ENCODE measurements at places on chromosomes 4 and X.

DNA sequence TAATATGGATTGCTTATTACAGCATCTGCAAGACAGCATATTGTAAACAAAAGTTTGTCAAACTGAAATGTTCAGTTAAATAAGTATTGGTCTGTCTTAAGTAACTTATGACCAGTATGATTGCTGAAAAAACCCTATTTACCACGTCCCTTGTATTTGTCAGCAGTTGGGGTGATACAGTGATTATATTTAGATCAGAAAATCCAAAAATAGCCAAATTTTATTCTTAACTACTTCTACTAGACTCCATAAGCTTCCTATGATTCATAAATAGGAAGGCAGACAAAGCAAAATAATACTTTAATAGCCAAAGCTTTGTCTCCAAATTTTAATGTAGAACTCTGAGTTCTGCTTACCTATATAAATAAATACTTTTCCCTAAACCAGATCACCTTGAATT, 45.3 kb downstream of the TBCK start:
- no peak for DNase-seq

GRCh38 chr4:10619220-10619619, 65.3 kb downstream of the CLNK start:
- DNase-seq: peak; percentile 56

DNA sequence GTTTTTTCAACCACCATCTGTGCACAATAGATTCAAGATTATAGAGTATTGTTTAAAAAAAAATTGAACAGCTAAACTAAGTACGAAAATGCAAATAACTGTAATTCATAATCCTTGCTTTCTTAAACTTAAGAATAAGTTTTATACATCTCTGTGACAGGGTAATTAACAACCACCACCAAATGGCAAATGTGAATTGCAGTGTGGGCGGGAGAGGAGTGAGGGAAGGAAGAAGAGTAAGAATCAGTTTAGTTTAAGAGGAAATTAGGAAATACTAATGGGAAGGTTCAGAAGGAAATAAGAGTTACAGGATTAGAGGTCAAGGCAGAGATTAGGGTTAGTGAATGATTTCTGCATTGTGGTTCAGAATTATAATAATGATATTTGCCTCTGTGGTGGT, 430.9 kb downstream of the SPRY1 start:
- no peak for DNase-seq

GRCh38 chr4:40059362-40059761, 2.7 kb downstream of the N4BP2 start:
- DNase-seq: no peak

- peak; percentile 88 for DNase-seq
Measured at GRCh38 chrX:72003811-72004750, 93.4 kb downstream of the NHSL2 start.

- DNase-seq: no peak
Measured at GRCh38 chrX:147898951-147899350, 12.8 kb upstream of the FMR1 start.

DNA sequence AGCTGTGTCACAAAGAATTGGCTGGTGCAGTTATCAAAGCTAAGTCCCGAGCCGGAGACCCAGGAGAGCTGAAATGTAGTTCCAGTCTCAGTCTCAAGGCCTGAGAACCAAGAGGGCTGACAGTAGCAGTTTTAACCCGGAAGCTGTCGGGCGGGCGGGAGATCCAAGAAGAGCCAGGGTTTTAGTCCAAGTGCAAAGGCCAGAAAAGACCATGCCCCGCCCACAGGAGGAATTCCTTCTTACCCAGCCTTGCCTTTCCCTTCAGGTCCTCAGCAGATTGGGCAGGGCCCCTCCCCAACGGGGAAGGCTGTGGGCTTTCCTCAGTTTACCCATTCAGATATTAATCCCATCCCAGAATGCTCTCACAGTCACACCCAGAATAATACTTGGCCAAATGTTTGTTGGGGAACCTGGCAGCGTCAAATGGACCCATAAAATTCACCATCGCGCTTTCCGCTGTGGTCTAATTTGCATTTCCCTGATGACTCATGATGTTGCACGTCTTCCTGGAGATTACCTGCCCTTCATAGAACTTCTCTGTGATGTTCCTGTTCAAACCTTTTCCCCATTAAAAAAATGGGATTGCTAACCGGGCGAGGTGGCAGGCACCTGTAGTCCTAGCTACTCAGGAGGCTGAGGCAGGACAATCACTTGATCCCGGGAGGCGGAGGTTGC, 16.2 kb downstream of the MAEA start:
- no peak for DNase-seq

GRCh38 chr4:23614284-23614892, 275.5 kb downstream of the PPARGC1A start:
- DNase-seq: peak; percentile 31

DNA sequence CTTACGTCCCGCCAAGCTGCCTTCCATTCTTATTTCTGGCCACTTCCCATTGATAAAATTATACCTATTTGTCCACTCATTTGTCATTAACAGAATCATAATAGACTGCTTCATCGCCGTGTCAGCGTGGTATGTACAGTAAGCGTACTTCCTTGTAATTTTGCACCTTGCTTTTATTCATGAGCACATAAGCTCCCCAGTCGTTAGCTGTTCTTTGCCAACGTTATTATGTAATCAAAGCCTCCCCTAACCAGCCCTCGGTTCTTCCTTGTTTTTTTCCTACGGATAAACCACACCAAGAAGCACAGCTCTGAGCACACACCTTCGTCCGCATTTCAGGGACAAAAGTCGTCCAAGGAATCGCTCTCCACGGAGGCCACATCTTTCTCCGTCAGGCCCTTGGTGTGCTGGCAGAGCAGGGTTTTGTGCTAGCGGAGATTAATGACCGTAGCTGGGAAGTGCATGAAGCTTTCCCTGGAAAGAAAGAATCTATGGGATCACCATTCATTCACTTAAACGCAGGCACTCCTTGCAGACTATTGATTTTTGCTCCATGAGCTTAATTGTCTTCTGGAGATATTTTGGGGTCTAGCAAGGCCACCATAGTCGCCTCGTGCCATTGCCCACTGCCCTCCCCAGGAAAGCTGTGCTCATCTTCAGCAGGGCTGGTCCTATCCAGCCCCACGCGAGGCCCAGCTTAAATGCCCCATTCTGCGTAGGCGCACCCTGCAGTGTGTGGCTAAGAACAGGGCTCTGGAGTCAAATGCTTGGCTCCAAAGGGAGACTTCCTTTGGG, 200.9 kb upstream of the PSAPL1 start:
- DNase-seq: no peak

DNA sequence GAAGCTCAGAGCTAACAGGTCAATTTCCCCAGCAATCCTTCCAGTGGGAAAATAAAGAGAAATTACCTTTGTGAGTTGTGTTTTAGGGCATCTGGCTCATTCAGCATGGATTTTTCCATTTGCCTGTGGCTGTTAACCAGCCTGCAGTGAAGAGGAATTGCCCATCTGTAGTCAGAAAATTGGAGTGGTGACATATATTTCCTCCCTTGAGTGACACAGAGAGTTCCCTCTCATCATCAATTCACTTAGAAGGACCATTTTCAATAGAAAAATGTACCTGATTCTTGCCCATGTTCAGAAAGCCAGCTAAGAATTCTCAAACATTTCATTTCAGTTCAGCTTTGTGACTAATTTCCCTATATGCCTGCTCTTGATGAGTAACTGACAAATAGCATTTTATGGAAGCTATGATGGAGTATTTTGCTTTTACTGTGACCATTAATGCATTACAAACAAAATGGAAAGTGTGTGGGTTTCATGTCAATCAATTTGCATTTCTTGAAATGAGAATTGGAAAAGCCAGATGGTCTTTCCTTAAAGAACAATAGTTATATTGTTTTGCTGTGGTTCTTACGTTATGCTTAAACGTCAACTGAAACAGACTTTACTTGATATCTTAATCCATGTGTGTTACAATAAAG, 155.8 kb downstream of the NWD2 start:
- no peak for DNase-seq

DNA sequence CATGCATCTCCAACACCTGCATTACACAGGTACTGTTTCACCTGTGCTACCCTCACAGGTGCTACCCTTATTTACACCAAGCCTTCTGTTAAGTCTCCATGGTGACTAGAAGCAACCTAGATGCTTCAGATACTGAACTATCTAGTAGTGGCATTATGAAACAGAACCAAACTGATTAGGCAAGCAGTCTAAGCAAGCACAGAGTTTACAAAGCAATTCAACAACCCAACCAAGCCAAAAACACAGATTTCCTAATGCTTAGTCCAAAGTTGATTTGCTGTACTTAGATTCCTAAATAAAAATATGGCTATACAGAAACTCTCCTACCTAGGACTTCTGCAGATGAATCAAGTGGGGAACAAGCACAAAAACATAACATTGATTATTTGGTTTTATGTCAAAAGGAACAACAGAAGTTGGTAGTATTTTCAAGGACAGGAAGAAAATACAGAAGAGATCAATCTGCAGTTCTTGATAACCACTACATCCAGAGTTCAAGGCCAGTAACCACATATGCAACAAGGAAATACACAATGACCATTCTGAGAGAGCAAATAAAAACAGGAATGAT, 3.2 kb downstream of the TAPT1 start:
- DNase-seq: no peak

- DNase-seq: peak; percentile 0
Measured at GRCh38 chrX:132491191-132491590, 2.4 kb upstream of the MBNL3 start.

GRCh38 chrX:115898382-115899001, 272.1 kb upstream of the AGTR2 start:
- no peak for DNase-seq

DNA sequence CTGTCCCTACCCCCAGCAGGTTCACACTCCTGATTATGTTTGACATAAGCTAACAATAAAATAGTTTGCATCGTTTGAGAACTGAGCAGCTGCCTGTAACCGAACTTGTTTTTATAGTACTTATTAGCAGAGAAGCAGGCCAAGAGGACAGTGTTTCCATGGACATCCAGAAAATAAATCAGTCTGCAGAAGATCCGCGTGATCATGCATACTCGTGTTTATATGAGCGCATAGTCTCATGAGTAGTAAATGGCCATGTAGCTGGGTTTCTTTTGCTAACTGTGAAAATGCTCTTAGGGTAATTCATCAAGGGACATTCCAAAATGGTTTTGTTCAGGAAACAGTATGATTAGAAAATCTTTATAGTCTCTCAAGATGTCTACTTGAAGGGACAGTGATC, 289.2 kb downstream of the DCTD start:
- no peak for DNase-seq

DNA sequence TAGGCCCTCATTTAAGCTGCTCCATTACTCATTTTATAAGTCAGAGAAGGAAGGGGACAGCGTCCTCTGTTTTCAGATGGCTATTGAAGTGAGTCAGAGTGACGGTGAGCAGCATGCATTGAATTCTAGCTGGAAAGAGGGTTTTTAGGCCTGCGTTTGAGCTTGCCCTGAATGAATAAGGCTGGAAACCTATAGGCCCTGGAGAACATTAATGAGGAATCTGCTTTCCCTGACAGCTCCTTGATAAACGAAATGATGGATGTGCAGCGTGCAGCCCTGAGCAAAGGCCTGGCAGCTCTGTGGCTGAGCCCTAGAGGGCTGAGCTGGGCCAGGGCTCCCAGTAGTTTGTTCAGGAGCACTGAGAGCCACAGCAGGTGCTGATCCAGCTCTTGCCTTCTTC, 33.4 kb downstream of the TBL1X start:
- no peak for DNase-seq

DNA sequence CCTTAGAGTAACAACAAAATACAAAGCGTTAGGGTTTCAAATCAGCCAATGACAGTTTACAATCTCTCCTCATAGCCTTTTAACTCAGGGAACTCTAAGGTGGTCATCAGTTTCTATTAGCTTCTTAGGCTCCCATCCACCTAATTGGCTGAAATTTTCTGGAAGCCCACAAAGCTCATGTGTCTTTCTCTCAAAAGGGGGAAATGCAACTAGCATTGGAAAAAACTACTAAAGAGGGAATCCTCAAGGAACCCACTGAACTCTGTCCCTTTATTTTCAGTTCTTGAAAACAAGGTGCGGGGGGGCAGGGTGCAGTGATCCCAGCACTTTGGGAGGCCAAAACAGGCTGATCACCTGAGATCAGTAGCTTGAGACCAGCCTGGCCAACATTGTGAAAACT, 56.4 kb downstream of the PDGFC start:
- no peak for DNase-seq

- no peak for DNase-seq
Measured at GRCh38 chr4:112451104-112451503, 64.9 kb downstream of the NEUROG2 start.

- DNase-seq: no peak
Measured at GRCh38 chrX:43345166-43345565, 310.9 kb upstream of the MAOA start.

- DNase-seq: no peak
Measured at GRCh38 chr4:102501447-102501696, 213 bp downstream of the NFKB1 start.

- DNase-seq: no peak
Measured at GRCh38 chr4:24475756-24476155, 108.6 kb downstream of the DHX15 start.

- DNase-seq: no peak
Measured at GRCh38 chr4:186360551-186360950, 94.6 kb downstream of the F11 start.

DNA sequence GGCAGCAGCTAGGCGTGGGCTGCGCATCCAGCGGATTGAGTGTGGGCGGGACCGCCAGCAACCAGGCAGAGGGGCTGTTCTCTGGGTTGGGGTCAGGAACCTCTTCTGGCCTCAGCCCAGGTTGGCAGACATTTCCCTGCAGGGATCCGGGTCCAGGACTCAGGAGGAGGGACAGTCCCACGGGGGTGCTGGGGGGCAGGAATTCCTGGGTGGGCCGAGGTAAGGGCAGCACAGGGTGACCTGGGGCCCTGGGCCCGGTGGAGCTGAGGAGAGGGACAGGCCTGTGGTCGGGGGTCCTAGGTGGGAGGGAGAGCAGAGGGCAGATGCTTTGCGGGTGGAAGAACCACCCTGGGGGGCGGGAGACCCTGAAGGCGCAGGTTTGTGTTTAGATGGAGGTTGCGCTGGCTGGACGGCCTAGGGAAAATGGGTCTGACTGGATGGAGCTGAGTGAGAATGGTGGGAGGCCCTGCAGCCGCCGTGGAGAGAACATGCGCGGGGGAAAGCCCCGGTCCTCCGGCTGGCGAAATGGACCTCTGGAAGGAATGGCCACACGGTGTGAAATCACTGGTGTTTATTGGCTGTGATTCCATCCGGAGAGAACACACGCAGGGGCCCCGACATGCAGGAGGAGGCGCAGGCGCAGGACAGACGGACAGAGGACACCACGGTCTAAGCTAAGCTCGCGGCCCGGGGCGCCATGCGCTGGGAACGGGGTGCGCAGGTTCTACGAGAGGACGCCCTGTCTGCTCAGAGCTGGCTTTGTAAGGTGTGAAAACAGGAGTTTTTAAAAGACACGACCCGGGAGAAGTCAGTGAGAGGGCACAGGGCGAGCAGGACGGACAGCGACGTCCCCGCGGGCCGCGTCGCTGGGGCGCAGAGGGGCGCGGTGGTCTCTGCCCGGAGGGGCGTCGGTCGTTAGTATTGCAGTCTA, 41.3 kb downstream of the CPLX1 start:
- no peak for DNase-seq

Measured in fibroblast of skin of scalp (primary cell).